ENCODE measurements at places on chromosomes 12 and 14.

DNA sequence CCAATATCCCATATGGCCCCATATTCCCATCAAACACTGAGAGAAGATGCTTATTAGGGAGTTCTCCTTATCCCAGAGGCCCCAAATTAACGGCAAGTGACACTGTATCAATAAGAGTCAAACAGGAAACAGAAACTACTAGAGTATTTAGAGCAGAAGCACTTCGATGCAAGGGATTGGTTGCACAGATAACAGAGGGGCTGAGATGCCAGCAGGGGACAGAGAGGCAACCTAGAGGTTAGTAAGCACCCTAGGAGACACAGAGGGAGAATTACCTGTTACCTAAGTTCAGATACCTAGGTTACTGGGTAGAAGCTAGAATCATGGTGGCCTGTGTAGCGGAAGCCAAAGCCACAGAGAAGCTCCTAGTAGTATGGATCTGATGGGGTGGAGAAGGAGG is 2.9 kb downstream of the HEBP1 start:
- no peak for DNase-seq
- no peak overlapping the region for H3K4me3 ChIP-seq
- H3K27ac ChIP-seq = no peak overlapping the region
- H3K27me3 ChIP-seq = no peaks in the 10 kb centered on the region

- no peaks in the 10 kb centered on the region for H3K4me1 ChIP-seq
- no peaks in the 10 kb centered on the region for H3K27me3 ChIP-seq
- DNase-seq = no peak
- H3K4me3 ChIP-seq = no peak overlapping the region
- H3K36me3 ChIP-seq = no peaks in the 10 kb centered on the region
Measured at GRCh38 chr14:89578156-89578555, 161.1 kb upstream of the FOXN3 start.

DNA sequence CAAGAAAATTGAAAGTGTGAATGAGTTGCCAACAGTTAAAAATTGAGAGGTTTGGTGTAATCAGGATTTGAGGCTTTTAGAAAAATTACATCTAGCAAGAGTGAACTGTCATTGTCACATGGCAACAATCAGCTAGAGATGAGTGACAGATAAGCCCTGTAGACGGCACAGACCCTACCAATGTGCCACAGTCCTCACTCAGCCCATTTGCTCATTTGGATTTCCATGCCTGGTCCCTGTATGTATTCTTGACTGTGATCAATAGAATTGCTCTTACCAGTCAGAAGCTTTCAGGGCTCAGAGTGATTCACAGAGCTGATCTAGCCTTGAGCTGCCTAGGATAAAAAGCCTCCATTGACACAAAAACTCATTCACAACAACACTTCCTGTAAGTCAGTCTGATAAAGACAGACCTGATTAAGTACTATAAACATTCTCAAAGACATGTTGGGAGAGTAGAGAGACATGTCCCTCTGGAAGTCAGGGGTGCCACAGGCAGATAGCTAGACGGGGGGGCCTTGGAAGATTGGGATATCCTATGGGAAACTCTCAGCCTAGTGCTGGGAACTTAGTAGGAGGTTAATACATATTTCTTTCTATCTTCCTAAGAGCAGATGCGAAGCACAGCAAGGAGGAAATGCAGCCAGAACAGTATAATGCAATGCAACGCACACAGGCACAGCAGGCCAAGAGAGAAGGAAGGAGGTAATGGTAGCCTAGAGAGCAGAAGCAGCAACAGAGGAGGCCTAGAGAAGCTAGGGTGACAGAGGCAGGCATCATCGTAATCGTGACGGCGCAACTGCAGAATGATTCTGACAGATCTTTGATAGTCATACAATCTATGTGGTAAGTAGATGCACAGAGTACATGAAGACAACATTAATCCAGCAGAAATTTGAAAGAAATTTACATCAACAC is 2.0 kb upstream of the PELI2 start:
- DNase-seq = no peak
- no peak overlapping the region for H3K4me3 ChIP-seq
- H3K27ac ChIP-seq = no peak overlapping the region
- peaks cover 12% of the 10 kb centered on the region for H3K4me1 ChIP-seq
- H3K36me3 ChIP-seq = no peaks in the 10 kb centered on the region

- no peaks in the 10 kb centered on the region for H3K27me3 ChIP-seq
- no peaks in the 10 kb centered on the region for H3K36me3 ChIP-seq
- no peaks in the 10 kb centered on the region for H3K4me1 ChIP-seq
- H3K27ac ChIP-seq = no peak overlapping the region
- H3K4me3 ChIP-seq = no peak overlapping the region
- no peak for DNase-seq
Measured at GRCh38 chr14:86987966-86988365, 1005.0 kb downstream of the GALC start.

Measured in HCT116 (cell line).